Breast epithelium (tissue), 4 donors: ENCODE measurements at places on chromosomes 5 and 9.

DNA sequence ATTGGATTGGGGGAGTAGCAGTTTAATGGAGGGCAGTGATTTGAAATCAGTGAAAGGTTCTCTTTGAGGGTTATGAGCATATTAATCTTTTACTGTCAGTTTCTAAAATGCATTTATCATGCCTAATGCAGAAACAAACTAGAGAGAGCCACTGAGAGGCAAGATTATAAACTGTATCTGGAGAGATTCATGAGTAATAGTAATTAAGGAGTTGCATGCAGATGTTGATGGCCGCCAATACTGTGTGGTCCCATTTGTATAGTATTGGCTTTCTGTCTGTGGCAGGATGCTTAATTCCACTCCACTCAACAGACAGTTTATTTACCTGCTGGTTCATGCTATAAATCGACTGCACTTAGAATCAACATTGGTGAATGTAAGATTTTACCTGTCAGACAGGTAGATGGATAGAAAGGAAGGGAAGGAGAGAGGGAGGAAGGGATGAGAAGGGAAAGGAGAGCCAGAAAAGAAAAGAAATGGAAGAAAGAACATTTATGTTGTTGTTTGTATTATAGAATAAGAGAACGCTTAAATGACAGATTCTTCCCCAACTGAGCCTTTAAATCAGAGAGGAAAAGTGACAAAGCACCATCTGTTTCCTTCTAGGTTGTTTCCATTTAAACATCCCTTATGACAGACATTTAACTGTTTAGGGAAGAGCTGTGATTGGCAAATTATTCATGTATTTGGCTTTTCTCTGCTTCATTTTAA lies 146.5 kb downstream of the PAM start:
- no peak for DNase-seq

GRCh38 chr5:124239572-124239971 lies 506.9 kb downstream of the ZNF608 start:
- no peak for DNase-seq

DNA sequence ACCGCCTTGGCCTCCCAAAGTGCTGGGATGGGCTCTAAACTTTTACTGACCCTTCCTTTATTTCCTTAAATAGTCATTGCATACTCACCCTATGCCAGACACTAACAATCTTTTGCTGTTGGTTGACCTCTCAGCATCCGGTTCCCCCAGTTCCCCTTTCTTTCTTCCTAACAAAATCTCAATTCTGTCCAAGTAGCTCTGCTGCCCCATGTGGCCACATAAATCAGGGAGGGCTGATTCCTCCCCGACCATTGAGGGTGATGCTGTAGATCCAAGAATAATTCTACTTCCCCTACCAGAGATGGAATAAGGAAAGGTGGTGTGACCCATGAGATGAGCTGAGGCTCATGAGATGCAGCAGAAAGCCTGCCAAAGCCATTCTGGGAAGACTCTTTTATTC lies 315.3 kb upstream of the MSX2 start:
- DNase-seq = no peak

GRCh38 chr9:128007566-128008138 lies 26.9 kb upstream of the EEIG1 start:
- no peak for DNase-seq

GRCh38 chr9:98867429-98868168 lies 60.1 kb downstream of the GALNT12 start:
- no peak for DNase-seq

DNA sequence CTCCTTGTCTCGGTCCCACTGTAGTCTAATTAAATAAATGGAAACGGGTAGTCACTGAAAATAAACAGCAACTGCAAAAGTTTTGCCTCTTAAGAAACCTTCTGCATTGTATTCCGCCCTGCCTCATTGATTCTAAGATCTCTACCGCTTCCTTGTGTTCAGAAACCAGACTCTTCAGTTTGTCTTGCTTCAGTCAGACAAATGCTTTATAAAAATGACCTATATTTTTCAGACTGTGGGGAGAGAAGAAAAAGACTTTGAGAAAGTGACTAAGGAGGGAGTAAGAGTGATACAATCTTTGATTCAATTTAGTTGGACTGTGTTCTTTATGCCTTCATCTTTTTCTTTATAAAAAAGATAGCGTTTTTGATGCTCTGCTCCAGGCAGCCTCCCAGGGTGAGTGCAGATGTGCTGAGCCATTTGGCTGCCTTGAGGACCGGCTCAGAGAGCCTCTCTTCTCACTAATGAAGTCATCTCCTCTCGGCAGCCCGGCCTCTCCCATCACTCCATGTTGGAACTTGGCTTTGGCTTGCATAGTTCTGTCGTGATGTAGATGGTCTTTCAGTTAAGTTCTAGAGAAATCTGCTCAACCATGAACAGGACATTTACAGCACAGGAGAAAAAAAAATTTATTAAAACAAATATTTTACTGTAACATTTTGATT lies 4.0 kb upstream of the VCAN start:
- DNase-seq = no peak

GRCh38 chr5:179113945-179114641 lies 53.9 kb downstream of the ZNF354C start:
- DNase-seq = peak; percentile 6

GRCh38 chr9:137396634-137397367 lies 26.2 kb downstream of the EXD3 start:
- DNase-seq = no peak

DNA sequence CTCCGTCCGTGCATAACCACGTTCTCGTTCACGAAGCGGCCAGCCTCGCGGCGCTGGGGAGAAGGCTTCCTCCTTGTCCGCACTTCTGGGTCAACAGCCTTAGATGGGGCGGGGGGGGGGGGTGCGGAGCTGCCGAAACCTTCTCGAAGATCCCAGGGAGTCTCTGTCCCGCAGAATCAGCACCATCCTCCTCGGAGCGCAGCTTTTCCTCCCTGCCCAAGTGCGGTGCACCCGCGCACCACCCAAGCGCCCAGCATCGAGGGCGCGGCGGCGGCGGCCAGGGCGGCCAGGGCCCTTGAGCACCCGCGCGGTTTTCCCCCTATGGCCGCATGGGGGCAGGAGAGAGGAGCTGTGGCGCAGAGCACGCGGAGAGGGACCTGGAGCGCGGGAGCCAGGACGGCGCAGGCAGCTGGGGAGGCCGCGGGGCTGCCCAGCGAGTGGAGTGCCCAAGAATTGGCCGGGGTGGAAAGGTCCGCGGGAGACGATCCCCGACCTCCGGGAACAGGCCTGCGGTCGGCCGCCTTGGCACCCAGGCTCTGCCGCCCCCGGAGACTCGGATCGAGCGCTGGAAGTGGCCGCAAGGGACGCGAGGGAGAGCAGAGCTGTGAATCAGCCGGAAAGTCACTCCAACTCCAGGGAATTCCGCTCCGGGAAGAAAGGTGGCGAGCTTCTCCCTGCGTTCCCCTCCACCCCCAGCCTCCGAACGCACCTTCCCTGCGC lies 43.1 kb downstream of the TMEM174 start:
- DNase-seq = peak; percentile 57

DNA sequence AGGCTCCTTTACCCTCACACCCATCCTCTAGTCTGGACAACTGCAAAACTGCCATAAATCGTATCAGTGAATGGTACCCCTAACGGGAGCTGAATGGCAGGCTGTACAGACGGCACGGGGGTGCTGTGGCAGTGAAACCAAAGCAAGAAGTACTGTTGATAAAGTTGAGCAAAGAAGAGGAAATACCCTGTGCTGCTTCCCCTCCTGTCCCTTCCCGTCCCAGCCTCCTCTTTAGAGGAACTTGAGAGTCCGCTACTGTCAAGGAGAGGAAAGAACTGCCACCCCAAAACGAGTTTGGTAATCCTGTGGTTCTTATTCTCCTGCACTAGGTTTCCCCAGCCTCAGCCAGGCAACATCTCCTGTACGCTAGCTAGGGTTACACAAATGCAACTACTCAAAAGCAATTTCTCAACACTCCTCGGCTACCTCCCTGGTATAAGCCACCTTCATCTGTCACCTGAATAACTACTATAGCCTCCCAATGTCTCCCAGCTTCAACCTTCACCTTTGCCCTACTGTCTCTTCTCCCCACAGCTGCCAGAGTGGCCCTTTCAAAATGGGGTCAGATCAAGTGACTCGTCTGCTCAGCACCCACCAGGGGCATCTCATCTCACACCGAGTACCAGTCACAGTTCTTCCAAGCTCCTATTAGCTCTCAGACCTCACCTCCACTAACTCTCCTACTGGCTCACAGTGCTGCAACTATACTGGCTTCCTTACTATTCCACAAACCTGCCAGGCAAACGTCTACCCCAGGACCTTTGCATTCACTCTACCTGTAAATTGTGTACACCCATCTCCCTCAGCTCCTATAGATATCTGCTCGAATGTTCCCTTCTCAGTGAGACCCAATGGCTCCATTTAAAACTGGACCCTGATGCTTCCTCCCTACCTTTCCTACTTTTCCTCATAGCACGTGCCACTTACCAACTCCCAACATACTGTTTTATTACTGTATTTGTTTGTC lies 4.1 kb downstream of the GLRX start:
- no peak for DNase-seq

GRCh38 chr9:30732060-30732459 lies 1652.4 kb upstream of the ACO1 start:
- DNase-seq = no peak

- DNase-seq = no peak
Observed at GRCh38 chr5:96566833-96567587, 95.2 kb upstream of the CAST start.

DNA sequence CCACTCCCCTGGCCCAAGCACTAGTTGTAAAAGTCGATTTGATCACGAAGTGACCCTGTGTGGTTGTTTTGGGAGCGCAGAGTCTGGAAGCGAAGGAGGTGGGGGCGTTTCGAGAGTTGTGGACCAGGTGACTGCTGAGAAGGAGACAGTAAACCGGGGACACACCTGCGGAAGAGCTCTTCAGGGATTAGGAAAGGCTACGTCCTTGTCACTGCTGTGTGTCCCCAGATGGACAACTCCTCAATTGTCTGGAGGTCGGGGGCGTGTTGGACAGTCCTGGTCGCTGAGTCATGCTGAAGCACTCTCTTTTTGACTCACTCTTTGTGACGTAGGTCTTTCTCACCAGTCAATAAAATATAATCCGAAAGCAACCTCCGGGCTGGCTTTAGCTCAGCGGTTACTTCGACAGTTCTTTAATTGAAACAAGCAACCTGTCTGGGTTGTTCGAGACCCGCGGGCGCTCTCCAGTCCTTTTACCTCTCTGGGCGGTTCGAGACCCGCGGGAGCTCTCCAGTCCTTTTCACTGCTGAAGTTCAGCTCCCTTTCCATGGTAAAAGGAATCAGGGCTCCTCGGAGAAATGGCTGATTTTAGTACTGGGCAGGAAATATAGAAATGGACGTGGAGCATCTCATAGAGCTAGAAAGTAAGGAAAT lies 10.8 kb downstream of the ZMAT2 start:
- DNase-seq = peak; percentile 96

DNA sequence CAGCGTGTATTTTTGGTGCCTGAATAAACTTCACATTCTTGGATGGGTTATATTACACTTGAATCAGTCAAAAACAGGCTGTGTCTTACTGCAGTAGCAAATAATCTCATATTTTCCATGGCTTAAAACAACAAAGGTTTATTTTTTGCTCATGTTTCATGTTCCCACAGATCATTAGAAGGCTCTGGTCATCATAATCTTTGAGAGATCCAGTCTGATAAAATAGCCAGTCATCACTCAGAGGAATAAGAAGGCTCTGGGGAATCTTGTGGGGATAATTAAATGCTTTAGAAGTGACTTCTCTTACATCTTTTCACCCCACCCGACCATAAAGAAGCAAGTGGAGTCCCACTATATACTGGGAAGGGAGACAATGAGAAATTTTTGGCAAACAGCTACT lies 417.7 kb downstream of the PSAT1 start:
- DNase-seq = no peak

DNA sequence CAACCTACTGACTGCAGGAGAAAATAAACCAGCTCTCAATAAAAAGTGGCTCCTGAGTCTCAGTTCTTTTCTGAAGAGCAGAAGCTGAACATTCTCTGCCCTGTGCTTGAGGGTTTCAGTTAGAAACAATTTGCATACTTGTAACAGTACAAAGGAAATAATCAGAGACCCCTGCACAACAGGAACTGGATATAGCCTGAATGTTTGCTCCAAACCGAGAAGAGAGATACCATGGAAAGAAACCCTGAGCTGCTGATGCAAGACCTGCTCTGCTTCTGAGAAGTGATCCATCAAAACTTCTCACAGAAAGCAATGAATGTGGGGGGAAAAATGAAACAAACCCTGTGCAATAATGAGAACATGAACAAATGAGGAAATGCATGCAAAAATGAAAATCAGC lies 592.9 kb downstream of the SEMA5A start:
- no peak for DNase-seq

GRCh38 chr9:137006116-137007003 lies 10.0 kb upstream of the CLIC3 start:
- no peak for DNase-seq

DNA sequence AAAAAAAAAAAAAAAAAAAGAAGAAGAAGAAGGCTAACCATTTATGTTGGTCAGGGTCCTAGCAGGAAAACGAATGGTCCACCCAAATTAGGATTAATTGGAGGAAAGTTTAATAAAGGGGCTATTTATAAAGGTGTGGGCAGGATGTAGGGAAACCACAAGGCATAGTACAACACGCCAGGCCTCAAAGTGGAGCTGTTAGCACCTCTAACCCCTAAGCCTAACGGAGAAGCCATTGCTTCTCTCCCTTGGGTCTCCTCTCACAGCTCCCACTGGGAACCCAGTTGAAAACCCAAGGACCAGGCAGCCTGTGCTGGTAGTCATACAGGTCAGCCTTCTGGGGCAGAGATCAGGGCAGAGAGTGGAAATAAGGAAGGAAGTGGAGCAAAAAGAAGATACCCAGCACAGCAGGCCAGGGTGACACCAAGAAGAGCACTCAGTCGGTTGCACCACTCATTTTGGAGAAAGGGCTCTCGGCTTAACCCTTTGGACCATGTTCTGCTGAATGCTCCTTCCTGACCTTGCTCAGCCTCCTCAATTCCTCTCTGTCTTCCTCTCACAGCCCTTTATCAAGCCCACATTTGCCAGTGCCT lies 8.8 kb upstream of the GLIPR2 start:
- no peak for DNase-seq

DNA sequence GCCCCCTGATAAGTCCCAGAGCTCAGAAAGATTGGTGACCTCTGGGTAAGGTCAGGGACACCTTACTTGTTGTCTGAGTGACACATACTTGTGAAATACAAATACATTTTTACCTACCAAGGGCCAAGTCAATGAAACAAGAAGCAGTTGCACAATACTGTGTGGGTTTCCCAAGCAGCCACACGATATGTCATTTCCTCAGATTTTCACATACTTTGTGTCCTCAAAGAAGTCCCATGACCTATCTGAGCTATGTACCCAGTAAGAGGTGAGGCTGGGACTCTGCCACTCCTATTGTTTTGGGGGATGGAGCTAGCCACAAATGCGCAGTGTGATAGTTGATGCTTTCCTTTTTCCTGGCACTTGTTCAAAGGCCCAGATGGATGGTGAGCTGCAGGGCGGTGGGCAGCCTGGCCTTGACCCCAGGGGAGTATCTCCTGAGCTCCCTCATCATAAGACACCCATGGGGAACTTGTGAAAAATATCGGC lies 4.8 kb upstream of the SLC25A51 start:
- no peak for DNase-seq

DNA sequence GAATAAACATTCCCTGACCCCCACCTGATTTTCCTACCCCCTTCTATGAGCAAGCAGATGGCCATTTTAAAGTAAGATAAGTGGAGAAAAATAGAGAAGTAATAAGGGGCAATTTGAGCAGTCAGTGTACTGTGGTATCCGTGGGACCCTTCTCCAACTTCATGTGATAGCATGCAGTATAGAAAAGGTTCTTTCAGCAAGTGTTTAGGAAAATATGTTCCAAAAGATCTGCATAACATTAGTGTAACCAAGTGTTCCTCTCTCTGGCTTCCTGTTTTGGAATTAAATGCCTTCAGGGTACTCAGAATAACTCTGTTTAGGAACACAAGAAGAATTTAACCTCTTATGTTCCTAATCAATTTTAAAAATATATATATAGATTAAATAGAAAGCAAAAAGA lies 134.9 kb downstream of the ATG10 start:
- DNase-seq = no peak
